ENCODE measurements at places on chromosomes 6 and 20.
A peak's percentile ranks its signal among the peaks of the same experiment; 100 is the strongest.

DNA sequence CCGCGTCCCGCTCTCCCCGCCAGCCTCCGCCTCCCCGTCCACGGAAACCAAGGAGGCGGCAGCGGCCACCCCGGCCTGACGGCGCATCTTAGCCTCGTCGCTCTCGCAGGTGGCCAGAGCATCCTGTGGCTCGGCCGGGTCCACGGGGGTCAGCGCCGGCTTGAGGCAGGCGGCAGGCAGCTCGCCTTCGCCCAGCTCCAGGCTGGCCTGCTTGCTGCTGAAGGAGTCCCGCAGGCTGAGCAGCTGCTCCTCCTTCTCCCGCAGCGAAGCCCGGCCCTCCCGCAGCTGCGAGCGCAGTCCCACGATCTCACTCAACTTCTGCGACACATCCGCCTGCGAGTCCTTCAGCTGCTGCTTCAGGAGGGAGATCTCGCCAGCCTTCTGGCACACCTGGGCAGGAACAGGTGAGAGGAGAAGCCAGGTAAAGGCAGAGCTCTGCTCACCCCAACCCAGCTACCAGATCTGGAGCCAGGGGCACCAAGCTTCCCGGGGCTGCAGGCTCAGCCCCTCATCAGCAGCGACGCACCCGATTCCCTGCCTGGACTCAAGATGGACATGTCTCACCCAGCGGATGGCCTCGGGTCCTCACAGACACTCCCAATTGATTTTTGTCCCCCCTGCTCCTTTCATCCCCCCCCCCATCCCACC lies 5.2 kb upstream of the FASTKD5 start:
- no peak for DNase-seq

DNA sequence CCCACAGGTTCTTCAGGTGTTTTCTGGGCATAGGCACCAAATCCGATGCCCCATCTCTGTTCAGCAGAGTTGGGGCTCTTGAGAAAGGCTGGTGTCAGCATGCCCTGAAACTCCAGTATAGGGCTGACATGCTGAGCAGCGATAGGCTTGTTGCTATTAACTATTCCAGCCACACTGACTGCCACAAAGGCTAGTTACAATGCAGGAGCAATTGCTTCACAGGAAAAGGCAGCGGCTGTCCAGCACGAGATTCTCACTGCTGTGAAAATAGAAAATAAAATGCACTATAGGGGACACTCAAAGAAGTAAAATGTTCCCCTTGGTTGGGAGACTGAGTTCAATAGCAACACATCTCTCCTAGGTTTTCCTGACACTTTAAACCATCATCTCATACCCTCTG lies 112.4 kb downstream of the BFSP1 start:
- DNase-seq, result no peak

- DNase-seq, result no peak
Observed at GRCh38 chr6:110800839-110801196, 14.5 kb downstream of the CDK19 start.

- DNase-seq, result peak; percentile 98
Observed at GRCh38 chr20:57030611-57031600, 235.5 kb downstream of the BMP7 start.

DNA sequence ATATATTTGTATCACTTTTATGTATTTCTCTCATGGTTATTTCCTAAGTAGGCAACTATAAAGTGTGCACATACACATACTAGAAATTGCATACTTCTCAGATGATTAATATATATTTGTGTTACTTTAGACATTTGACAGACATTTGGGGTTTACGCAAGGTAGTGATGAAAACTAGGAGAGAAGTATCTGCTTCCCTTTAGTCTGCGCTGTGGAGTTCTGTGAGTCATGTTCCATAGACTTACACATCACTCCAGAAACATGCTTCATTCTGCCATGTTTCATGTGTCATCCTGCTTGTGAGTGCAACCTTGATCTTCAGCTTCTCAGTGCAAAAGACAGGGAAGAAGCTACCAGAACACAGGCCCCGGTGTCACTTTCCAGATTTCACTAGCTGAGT lies 200.7 kb upstream of the BMP2 start:
- peak; percentile 94 for DNase-seq

GRCh38 chr6:15410752-15411151 lies 164.9 kb downstream of the JARID2 start:
- DNase-seq, result no peak

- DNase-seq, result no peak
Observed at GRCh38 chr20:38810926-38811630, 5.6 kb downstream of the PPP1R16B start.

GRCh38 chr6:119186490-119186889 lies 108.0 kb upstream of the FAM184A start:
- no peak for DNase-seq

GRCh38 chr6:156976216-156977127 lies 199.3 kb downstream of the ARID1B start:
- DNase-seq, result peak; percentile 35

GRCh38 chr20:16392346-16392745 lies 180.9 kb downstream of the KIF16B start:
- DNase-seq, result no peak

DNA sequence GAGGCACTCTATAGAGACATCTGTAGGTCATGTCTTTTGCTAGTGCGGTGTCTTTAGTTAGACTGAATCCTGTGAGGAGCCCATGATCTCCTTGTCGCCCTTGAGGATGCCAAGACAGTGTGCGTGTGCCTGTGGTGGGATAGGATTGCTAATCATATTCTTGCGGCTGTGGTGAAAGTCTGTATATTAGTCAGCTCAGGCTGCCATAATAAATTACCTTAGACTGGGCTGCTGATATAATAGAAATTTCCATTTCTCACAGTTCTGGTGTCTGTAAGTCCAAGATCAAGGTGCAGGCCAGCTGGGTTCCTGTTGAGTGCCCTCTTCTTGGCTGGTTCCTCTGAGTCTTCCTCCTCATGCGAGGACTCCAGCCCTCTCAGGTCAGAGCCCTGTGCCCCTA lies 141.2 kb downstream of the JARID2 start:
- peak; percentile 66 for DNase-seq

DNA sequence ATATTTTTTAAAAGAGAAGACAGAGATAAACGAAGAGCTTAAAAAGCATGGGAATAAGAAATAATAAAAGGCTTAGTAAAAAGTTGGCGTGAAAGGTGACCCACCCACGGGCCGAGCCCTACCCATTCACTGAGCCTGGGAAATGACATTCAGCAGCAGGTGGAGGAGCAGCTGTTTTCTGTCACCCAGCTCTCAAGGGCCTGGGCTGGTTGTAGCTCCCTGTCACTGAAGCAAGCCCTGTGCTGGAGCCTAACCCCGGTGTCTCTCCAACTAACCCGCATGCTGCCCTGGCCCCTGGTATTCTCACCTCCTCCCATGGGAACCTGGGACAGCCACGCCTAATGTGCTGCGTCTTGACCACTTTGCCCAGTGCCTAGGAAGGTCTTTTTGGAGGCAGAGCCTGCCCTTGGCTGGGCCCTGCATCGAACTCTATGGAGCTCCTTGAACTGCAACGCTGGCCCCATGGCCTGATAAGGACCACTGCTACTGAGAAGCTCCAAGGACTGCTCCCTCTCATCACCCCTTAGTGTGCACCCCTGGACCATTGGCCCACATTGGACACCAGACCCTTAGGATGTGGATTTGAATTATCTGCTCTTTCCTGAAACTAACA lies 68.8 kb upstream of the IYD start:
- DNase-seq, result no peak

GRCh38 chr20:52011093-52011492 lies 180.5 kb downstream of the ZFP64 start:
- DNase-seq, result no peak

GRCh38 chr6:107154801-107155160 lies 39.5 kb upstream of the BEND3 start:
- DNase-seq, result no peak

- peak; percentile 4 for DNase-seq
Observed at GRCh38 chr6:38876475-38876874, 161.4 kb downstream of the DNAH8 start.

GRCh38 chr6:28960846-28961500 lies 37.2 kb upstream of the TRIM27 start:
- no peak for DNase-seq

DNA sequence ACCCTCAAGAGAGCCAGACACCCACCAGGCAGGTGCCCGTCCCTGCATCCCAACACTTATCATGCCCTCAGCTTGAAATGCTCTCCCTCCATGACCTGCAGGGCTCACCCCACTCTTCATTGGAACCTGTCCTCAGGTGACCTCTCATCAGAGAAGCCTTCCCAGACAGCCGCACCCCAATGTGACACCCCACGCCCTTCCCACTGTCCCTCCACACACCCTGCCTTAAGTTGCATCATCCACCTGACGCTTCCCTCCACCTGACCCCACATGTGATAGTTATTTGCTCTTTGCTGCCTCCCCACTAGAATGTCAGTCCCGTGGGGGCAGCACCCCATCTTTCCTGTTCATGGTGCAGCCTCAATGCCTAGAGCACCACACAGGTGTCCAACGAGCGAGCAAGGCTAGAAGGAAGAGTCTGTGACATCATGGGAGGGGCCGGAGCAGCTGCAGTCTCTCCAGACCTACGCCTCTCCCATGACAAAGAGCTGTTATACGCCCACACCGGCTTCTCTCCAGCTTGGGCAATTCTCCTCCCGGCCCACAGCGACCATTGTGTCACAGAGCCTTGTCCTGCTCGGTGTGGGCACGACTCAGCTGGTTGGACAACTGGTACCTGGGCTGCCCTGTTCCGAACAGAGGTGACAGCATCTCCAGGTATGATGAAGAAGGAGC lies 58.2 kb downstream of the NFATC2 start:
- no peak for DNase-seq

DNA sequence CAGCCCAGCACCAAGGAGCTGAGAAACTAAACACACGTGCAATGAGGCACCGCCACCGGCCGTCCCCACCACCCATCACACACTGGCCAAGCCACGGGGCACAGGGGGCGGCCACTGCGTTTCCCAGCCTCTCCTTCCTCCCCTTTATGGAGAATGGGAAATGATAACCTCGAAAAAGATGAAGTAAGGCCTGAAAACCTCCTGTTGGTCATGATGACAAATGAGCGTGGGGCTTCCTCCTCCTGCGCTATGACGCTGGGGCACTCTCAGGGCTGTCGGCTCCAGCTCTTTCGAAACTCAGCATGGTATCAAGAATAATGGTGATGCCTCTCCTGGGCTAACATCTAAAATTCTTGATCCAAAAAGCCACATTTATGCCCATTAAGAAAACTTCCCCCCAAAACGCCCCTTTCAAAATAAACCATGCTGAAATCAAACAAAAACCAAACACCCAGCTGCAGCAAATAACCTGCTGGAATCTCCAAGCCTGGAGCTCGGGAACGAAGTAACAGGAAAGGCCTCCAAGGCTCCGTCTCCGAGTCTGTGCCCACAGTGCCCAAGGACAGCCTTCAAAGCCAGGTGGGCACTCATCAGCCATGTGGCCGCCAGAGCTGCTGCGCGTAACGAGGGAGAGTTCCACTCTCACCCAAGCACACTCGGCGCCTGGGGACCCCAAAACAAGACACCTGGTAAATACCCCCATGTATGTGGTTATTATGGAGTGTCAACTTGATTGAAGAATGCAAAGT lies 50.0 kb downstream of the TAF4 start:
- no peak for DNase-seq

DNA sequence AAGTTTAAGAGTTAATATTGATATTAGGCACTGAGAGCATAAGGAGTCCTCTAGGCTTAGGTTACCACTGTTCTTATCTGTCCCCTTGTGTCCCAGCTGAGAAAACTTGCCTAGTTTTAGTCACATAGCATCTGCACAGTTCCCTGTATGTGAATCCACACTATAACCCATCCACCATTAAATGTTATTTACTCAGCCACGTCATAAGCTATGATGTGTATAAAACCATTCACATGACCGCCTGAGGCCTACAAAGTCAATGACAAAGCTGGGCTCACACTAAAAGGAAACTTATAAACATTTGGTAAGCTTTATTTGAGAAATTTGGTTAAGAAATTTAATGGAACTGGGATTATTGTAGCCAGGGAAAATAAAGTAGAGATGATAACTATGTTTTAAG lies 59.2 kb upstream of the TFAP2D start:
- DNase-seq, result no peak

GRCh38 chr6:92377137-92377536 lies 1042.2 kb downstream of the EPHA7 start:
- DNase-seq, result no peak

- peak; percentile 36 for DNase-seq
Observed at GRCh38 chr6:97068211-97068610, 143.7 kb downstream of the KLHL32 start.

DNA sequence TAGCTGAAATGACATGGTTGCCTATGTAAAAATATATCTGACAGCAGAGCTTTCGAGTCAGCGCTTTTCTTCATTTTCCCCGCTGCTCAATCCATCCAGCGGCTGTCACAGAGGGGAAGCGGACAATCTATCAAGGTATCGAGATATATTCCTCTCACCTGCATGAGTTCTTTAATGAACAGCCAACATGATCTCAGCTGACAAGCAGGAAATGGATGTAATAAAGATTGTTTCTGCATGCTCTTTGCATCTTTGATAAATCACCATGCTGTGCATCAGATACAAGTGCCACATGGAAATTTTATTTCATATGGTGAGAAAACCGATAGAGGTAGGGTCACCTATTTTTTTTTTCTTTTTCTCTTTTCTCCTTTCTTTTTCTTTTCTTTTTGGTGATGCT lies 602.3 kb upstream of the MMS22L start:
- no peak for DNase-seq

DNA sequence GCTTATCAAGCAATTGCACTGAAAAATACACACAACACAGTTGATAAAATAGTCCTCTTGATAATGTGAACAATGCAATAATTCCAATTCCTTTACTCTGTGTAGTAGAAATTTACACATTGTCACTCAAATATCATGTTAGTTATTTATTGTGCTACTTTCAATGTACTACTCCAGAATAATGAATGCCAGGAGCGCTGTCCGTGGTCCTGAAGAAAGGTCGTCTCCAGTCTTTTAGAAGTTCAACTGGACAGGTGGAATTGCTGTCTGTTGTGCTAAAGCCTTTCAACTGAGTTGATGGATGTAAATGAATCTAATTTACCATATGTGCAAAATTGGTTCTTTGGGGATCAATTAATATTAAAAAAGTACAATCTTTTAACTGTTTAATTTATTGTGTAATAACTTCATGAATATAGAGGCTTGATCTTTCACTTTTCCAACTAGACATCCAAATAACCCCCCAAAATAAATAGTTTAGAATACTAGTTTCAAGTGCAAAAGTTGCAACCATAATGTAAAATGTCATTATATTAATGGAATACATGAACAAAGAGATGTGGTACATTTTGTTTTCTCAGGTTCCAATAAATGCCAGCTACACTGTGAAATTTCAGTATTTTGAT lies 3.2 kb downstream of the GRIK2 start:
- peak; percentile 70 for DNase-seq

DNA sequence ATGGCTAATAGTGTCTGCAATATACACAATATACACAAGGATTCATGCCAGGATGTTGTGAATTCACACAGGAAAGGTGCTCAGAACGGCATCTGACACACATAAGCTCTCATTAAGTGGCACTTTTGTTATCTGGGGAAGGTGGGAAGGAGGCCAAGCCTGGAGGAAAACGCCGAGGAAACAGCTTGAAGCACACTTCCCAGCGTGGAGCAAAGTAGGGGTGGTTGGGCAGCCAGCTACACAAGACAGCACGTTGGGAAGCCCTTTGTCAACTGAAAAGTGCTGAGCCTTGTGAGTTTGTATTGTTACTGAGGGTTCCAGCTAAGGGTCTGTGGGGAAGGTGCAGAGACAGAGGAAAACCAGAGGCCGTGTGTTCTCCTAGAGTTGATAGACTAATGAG lies 181.0 kb downstream of the ZMYND8 start:
- DNase-seq, result no peak
